ENCODE measurements at places on chromosomes 3 and 15.
A peak's percentile ranks its signal among the peaks of the same experiment; 100 is the strongest.

GRCh38 chr3:107239703-107240102, 137.5 kb upstream of the CCDC54 start:
- no peak for DNase-seq

GRCh38 chr3:136708333-136708985, 43.7 kb downstream of the STAG1 start:
- no peak for DNase-seq

GRCh38 chr3:74403307-74403706, 211.2 kb downstream of the CNTN3 start:
- DNase-seq = no peak

DNA sequence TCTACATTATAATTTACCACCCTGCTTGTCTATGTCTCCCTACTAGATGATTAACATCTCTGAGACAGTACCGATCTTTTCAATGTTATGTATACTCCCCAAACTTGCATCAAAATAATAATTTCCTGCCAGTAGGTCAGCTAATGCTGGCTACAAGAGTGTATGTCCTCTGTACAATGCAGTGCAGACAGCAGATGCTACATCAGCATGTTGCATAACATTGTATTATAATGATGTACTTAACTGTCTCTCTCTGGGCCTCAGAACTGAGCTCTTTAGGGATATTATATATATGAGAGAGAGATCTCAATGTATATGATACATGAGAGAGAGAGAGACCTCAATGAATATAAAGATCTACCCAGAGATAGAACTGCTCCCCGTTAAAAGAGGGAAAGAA, 456.6 kb downstream of the SHQ1 start:
- no peak for DNase-seq

GRCh38 chr3:71376911-71377310, 206.6 kb downstream of the FOXP1 start:
- DNase-seq = no peak

DNA sequence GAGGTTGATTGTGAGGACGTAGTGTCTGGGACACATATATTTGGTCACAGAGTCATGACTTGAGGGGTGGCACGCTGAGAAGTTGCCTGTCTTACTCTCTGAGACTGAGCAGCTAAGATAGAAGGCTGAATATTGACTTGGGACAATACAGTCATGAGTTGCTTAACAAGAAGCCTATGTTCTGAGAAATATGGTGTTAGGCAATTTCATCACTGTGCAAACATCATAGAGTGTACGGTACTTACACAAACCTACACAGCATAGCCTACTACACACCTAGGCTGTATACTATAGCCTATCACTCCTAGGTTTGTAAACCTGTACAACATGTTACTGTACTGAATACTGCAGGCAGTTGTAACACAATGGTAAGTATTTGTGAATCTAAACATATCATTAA, 30.3 kb upstream of the SPESP1 start:
- no peak for DNase-seq

DNA sequence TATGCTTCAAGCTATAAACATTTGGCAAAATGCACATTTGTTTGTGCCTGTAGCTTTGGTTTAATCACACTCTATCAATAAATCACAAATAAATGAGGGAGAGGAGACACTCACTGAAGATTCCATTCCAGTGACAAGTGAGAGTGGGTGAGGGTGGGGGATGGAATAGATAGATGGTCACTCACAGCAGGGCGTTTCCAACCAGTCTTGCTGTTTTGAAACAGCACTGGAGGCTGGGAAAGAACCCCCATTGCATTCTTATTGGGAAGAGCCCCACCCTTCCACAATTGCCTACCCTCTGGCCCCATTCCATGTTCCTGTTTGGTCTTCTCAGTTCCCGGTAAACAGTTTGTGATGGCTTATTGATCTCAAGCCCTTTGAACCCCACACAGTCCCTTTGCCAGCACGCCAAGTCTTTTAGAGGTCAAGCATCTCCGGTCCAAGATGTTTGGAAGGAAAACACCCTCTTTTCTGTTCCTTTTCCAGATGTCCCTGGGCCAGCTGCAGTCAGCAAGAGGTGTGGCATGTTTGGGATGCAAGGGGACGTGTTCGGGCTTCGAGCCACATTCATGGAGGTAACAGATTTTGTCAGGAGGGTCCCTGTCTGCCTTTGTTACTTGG, 30.7 kb downstream of the LMCD1 start:
- DNase-seq = peak; percentile 44

GRCh38 chr3:58135712-58136543, 74.8 kb downstream of the DNASE1L3 start:
- no peak for DNase-seq

GRCh38 chr3:114104414-114104813, 47.9 kb downstream of the QTRT2 start:
- DNase-seq = no peak

DNA sequence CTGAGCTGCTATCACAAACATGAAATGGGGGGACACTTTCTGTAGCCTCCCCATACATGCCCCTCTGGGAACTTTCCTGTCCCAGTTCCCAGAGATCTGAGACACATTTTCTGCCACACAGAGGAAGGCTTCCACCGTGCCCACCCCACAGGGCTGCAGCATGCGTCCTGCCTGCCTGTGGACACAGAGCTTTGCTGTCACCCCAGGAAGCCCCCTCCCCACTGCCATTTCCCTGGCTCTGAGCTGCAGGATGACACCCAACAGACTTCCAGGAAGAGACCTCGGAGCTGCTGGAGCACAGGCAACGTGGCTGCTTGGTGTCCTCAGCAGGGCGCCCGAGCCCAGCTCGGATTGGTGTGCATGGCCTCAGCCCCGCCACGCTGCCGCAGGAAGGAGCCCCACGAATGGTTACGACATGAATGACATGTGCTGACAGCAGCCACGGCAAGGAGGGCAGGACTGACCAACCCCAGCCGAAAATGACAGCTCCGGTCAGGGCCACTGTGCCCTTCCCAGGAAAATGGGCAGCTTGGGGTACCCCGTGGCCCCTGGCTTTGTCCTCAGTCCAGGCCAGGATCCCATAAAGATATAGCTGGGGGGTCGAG, 81.3 kb downstream of the VGLL4 start:
- DNase-seq = no peak

GRCh38 chr3:65402597-65402996, 636.1 kb downstream of the MAGI1 start:
- DNase-seq = peak; percentile 51

- DNase-seq = no peak
These were observed 204.2 kb upstream of the ONECUT1 start for GRCh38 chr15:52994290-52994689.

DNA sequence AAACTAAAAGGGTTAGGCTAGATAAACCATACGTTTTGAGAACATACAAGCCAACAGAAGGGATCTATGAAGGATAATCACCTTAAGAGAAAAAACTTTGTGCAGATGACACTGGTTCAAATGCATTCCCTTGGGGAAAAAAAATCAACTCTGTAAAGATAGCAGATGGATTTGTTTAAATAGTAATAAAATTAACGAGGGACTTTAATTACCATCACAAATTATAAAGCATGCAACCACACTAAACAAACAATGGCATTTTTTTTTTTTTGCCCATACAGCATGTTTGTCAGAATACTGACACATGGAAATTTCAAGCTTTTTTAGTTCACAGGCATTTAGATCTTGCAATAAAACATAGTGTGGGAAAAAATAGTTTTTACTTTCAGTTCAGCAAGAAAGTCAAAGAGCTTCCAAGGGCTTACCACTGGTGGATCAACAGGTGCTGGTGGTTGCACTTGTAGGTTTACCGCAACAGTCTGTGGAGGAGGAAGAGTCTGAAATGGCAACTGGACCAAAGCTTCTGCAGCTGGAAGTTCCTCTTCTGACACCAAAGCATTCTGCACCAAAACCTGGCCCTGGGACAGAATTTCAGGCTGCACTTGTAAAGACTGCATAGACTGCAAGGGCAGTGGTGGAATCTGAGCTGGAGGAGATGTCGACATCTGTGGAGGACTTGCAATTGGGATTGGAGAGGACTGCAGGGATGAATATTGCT, 53.1 kb downstream of the PHC3 start:
- DNase-seq = no peak

GRCh38 chr3:180319461-180319860, 282.5 kb upstream of the TTC14 start:
- no peak for DNase-seq

DNA sequence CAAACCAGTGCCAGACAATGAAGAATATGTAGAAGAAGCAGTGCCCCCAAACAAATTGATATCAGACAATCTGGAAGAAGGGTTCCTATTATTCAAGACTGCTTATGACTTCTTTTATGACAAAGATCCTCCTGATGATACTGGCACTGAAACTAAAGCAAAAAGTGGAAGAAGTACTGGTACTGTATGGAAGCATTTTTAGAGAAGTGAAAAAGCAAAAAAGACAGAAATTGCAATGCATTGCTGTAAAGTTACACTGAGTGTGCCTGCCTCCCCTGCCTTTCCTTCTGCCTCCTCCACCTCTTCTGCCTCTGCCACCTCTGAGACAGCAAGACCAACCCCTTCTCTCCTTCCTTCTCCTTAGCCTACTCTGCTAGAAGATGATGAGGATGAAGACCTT, 167.6 kb downstream of the PLCL2 start:
- no peak for DNase-seq

DNA sequence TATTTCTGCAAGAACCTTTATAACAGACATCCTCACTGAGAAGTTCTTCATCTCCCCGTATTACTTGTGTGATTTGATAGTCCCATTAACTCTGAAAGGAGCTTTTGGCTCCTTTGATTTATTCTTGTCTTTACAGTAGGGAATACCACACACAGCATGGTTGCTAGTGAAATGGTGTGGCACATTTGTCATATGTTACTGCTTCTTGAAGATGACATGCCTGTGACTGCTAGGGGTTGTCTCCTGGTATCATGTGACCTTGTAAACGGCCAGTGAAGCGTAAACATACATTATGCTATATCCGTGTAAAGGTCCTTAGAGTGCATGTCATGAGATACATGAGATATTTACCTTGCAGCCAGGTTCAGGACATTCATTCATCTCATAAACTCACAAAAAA, 197.9 kb downstream of the RYR3 start:
- DNase-seq = no peak

- DNase-seq = peak; percentile 4
These were observed 77.7 kb downstream of the CBLB start for GRCh38 chr3:105791131-105791530.

DNA sequence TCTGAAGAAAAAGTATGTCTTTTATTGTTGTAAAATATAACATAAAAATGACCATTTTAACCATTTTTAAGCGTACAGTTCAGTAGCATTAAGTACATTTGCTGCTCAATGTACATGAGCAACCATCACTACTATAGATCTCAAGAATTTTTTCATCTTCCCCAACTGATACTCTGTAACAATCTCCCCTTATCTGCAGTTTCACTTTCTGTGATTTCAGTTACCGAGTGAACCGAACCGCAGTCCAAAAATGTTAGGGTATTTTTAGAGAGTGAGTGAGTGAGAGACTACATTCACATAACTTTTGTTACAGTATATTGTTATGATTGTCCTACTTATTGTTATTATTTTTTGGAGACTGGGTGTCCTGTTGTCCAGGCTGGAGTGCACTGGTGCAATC, 9.0 kb upstream of the SLC25A26 start:
- no peak for DNase-seq

DNA sequence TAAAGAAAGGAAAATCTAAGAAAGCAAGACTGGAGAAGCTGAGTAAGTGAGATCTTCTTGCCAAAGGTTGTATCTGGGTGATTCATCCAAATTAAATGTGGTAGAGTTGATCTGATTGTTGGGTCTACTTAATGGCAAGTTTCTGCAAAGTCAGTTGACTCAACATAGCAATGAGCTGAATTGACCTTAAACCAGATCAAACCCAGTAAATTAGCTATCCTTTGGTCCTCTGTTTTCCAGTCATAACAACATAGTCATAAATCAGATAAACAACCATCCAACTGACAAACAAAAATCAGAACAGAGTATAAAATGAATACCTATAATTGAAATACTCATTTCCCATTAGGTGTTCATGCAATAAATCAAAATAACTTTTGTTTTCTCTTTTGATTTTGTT, 142.6 kb upstream of the CFAP20DC start:
- DNase-seq = peak; percentile 10

DNA sequence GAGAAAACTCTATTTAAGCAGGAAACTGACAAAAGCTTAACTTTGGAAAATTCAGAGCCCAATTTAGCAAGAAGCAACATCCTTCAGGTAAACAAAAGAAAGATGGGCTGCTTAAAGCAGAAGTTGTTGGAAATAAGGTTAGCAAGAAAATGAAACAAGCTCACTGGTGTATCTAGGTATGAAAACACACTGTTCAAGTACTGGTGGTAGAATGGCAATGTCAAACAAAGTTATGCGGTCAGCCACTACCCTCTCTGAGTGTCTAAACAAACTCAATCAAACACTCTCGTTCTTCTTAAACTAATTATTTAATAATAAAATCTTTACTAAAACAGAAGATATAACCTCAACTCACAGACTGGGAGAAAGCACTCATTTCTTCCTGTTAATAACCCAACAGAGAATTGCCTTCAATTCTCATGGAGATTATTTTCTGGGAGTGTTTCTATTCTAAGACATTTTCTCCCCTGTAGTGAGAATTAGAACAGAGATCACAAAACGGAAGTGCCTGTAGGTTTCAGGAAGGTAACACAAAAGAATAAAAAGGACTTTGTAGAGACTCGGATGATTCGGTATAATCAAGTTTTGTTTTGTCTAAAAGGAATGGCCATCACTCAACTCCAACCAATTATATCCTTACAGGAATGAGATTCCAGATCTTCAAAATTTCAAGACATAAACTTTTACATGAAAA, 28.9 kb downstream of the PRICKLE2 start:
- no peak for DNase-seq

GRCh38 chr3:15050405-15051092, 14.6 kb downstream of the MRPS25 start:
- no peak for DNase-seq

- DNase-seq = no peak
These were observed 233.1 kb upstream of the PLSCR5 start for GRCh38 chr3:146838221-146838620.

GRCh38 chr3:117404730-117405129, 695.2 kb downstream of the TUSC7 start:
- DNase-seq = no peak

DNA sequence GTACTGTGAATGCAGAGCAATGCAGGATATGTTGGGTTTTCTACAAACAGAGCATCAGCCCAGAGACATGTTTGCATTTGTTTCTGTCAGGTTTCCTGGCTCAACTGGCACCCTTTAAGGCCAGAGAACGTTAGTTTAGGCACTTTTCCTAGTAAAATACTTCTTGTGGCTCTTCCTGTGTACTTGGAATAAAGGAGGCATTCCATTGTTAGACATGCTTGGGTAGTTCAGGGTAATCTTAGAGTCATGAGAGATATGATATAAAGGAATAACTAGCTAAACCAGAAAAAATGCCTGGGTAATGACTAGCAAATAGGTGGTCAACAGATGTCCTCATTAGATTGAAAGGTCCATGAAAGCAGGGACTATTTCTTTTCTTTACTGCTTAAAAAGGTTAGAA, 60.4 kb upstream of the RBM5 start:
- DNase-seq = peak; percentile 38

GRCh38 chr3:5494905-5495519, 307.5 kb downstream of the EDEM1 start:
- no peak for DNase-seq

GRCh38 chr3:188431040-188431439, 277.1 kb downstream of the LPP start:
- DNase-seq = no peak
